Epithelial cell of proximal tubule (primary cell): ENCODE measurements at places on chromosomes 16 and 17.

DNA sequence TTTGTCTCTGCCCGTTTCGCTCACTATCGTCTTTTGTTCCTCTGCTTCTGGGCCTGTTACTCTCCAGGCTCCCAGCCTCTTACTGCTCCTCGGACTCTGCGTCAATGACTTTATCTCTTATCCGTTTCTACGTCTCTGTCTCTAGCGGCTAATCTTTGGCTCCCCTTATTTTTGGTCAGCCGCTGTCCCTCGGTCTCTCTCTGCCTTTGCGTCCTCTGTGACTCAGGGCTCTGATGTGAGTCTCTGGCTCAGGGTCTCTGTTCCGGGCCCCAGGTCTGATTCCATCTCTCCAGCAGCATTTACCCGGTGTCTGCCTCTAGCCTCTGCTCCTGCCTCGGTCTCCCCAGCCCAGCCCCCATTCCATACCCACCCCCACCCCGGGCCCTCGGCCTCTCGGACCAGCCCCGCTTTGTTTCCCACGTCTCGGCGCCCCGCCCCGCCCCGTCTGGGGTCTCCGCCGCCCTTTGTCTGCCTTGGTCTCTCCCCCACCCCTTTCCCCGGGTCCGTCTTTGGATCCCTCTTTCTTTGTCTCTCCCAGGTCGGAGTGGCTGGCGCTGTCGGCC lies 547 bp upstream of the ZNF48 start:
- DNase-seq, result no peak

GRCh38 chr17:76146053-76146851 lies 5.2 kb upstream of the FOXJ1 start:
- no peak for DNase-seq

- DNase-seq, result no peak
Observed at GRCh38 chr16:58510097-58510775, 5.1 kb upstream of the SETD6 start.

- no peak for DNase-seq
Observed at GRCh38 chr16:296806-297510, 14.0 kb downstream of the PDIA2 start.

DNA sequence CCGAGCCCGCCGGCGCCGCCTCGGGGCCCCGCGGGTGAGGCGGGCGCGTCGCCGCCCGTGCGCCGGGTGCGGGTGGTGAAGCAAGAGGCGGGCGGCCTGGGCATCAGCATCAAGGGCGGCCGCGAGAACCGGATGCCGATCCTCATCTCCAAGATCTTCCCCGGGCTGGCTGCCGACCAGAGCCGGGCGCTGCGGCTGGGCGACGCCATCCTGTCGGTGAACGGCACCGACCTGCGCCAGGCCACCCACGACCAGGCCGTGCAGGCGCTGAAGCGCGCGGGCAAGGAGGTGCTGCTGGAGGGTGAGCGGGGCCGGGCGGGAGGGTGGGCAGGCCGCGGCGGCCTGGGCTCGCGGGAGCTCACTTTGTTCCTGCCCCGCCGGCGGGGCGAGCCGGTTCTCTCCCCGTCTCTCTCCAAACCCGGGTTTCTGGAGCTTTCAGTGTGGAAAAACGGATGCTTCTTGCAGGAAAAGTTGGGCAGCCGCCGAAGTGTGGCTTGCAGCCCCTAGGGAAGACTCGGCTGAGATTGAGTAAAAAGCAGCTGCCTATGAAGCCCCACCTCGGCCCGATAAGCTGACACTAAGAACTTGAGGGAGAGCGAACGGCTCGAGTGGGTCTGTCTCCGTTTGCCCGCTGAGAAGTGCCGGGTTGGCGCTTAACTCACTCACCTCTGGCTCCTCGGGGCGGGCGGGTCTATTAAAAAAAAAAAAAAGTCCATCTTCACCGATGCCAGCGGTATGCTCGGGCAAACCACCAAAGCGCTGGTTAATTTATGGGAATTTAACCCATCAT lies 677 bp downstream of the SNTB2 start:
- DNase-seq, result no peak

DNA sequence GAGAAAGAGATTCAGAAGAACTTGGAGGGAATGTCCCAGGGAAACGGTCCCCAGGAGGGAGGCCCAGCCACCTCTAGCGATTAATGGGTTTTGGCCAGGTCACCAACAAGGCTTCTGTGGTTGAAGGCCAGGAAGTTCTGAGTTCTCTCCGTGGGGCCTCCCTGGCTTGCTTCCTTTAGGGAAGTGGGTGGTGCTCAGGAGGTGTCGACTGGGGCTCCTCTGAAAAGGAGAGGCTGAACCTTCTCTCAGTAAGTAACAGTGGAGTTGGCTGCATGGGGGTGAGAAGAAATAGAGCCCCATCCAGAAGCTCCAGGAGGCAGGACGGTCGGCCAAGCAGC lies 77.1 kb upstream of the GSE1 start:
- no peak for DNase-seq

- peak; percentile 83 for DNase-seq
Observed at GRCh38 chr16:81238296-81239011, at the start of gene BCO1. TSS of gene BCO1 (plus strand) at chr16:81238689. CDS start at chr16:81238909, 220 bp downstream.

- no peak for DNase-seq
Observed at GRCh38 chr17:83002118-83002805, 77.1 kb upstream of the METRNL start.

GRCh38 chr17:8372422-8372821 lies 4.1 kb downstream of the KRABD2 start:
- DNase-seq, result no peak

DNA sequence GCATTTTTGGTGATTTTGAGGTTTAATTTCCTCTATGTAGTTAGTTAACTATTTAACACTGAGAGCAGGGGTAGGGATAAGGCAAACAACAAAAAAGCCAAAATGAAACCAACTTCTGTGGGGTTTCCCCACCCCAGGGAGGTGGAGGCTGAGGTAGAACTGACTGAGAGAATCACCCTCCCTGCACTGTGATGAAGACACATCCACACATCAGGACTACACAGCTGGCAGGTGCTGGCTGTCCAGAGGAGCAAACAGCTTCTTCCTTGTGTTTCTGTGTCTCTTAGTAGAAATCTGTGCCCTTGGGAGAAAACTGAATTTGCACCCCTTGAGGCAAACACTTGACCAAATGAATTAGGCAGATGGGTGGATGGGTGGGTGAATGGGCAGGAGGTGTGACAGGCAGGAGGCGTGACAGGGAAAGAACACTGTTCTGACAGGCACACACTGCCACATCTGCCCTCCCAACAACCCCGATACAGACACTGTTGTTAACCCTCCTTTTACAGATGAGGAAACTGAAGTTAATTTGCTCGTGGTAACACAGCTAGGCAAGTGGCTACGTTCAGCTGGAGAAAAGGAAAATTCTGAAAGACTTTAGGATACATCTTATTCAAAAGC lies 62.9 kb upstream of the AMZ2 start:
- no peak for DNase-seq

GRCh38 chr17:34578656-34579016 lies 746 bp upstream of the TMEM132E start:
- no peak for DNase-seq

DNA sequence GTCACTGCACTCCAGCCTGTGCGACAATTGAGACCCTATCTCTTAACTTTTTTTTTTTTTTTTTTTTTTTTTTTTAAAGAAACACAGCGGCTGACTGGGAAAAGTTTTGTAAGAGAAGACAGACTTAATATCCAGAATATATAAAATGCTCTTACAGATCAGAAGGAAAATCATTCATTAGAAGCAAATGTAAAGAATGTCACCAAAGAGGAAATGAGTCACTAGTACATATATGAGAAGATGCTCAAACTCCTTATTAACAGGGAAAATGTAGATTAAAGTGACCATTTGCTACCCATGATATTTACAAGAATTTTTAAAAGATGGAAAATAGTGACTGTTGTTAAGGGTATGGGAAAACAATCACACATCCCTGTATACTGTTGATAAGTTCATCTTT lies 48.9 kb downstream of the RABEP1 start:
- no peak for DNase-seq

DNA sequence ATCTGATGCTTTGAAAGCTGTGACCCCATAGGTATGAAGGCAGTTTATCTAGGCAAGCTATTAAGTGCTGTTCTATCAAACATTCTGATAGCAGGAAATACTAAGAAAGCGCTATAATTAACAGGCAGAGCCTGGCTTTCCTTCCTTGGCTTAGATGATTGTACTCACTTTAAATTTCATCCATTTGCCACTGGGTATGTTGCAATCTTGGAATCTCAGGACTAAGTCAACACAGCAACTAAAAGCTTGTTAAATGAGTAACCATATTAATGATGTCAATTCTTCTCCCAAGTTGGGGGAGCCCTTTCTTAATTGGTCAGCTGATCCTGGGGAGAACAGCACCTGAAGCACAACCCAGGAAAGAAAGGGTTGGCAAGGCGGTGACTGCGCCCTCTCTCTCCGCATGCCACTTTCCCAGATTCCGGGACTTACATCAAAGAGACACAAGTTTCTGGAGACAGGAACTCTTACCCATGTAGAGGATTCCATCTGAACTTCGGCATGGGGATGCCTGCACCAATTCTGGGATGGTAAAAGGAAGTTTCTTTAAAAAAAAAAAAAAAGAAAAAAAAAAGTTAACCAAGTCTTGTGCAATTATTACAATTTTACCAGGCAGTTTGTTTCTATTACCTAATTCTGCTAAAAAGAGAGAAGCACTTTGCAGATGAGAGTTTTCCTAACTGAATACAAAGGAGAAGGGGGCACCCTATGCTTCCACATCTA lies 54.4 kb upstream of the ICAM2 start:
- peak; percentile 97 for DNase-seq

DNA sequence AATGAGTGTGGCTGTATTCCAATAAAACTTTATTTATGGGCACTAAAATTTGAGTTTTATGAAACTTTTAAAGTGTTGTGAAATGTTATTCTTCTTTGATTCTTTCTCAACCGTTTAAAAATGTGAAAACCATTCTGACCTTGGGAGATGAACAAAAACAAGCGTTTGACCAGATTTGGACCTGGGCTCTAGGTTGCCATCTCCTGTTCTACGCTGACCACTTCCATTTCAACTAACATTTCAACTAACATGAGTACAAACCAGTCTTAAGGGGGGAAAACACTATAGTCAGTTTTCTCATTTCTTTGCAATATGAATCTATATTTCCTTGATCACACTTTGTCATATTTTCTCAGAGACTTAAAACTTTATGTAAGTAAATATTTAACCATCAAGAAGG lies 118.4 kb upstream of the IRX5 start:
- DNase-seq, result no peak

DNA sequence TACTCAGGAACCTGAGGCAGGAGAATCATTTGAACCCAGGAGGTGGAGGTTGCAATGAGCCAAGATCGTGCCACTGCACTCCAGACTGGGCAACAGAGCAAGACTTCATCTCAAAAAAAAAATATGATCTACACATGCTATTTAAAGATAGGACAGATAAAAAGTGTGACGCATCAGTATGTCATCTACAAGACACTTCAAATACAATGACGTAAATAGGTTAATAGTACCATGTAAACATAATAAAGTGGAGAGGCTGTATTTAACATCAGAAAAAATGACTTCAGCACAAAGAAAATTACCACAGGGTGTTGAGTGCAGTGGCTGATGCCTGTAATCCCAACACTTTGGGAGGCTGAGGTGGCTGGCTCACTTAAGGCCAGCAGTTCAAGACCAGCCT lies 20.2 kb downstream of the ZNF778 start:
- DNase-seq, result no peak

DNA sequence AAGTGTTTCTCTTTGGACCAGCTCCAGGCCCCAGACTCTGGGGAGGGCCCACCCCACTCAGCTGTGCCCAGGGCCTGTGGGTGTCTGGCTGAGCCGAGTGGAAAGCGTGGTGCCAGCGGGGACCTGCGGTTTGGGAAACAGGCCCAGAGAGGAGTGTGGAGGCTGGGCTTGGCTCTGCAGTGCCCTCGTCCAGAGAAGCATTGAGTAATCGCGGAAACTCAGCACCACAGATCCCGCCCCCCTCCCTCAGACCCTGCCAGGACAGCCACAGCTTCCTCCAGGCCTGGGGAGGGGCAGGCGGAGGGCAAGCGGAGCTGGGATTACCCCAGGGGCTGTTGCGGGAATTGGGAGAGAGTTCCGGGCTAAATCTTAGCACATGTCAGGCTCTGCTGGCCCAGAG lies 14.6 kb upstream of the PITPNA start:
- DNase-seq, result no peak
